Vagina (tissue), 2 donors: ENCODE measurements at places on chromosomes 7 and 10.

DNA sequence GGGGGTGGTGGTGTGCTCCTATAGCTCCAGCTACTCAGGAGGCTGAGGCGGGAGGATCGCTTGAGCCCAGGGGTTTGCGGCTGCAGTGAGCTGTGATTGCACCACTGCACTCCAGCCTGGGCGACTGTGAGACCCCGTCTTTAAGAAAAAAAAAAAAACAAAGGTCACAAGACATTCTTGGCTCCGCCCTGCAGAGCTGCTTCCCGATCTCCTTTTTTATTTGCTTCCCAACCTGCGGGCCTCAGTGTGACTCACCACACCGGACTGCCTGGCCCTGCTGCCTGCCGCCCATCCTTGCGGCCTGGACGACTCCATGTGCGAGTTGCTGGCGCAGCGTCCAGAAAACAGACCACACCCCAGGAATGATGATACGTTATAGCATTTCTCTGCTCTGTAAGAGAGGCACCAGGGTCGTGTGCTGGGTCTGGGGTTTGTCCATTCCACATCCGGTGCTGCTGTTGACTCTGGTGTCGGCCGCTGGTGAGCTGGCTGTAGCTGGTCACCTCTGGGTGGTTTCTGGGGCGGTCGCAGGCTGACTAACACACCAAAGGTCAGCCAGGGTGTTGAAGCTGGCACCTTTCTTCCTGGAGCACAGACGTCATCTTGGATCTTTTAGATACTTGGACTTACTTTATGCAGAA lies 123.6 kb downstream of the TCF7L2 start:
- no peak for DNase-seq

DNA sequence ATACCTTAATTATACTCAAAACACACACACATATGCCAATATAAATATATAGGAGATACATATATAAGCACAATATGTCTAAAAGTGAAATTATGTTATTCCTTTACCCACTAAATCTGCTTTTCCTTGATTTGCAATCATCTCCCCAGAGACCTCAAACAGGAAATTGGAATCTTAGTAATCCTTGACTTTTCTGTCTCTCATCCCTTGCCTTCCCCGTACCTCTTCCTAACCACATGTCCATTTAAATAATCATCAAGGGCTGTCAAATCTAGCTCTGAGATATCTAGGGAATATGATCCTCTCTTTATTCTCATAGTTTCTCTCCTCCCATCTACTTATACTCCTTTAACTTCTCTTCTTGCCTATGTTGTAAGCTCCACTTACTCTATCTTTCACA lies 336.6 kb downstream of the HGF start:
- DNase-seq, result no peak

DNA sequence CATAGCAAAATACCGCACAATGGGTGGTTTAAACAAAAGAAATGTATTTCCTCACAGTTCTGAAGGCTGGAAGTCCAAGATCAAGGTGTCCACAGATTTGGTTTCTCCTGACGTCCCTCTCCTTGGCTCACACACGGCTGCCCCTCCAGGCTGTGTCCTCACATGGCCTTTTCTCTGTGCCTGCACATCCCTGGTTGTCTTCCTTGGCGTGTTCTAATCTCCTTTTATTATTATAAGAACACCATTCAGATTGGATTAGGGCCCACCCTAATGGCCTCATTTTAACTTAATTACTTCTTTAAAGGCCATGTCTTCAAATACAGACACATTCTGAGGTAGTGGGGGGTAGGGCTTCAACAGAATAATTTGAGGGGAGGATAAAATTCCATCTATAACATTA lies 87.9 kb downstream of the FZD1 start:
- DNase-seq, result no peak

DNA sequence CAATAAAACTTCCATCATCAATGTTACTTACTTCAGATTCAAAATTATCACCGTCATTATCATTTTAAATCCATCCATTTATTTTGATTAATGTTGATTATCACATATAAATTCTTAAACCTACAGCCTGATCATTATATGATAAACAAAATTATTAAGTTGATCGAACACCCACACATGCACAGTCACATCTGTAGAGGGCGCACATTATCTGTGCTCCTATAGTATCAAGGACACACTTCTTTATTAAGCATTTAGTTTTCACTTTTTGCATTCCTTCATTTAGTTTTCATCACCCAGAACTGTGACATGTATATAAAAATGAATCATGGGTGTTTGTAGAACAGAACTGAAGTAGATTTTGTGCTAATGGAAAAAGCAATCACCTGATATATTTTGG lies 26.2 kb upstream of the ZNF716 start:
- no peak for DNase-seq

DNA sequence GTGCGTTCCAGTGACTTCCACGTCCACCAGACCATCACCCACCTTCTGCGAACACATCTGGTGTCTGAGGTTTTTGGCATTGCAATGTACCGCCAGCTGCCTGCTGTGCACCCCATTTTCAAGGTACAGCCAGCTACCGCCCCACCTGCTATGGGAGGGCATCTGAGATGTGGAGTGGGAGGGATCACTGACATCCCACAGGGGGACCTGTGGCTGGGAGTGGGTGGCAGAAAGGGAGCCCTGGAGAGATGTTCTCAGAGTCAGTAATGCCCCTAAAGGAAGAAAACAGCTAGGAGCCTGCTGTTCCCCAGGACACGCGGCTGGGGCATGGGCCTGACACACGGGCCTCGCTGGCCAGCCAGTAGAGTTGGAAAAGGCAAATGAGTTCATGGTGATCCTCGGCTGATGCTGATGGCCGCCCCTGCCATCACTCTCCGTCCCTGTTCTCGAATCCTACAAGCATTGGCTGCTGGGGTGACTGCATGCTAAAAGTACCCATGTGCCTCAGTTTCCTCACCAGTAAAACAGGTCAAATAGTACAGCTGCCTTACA lies 66.6 kb downstream of the ALOX5 start:
- no peak for DNase-seq

DNA sequence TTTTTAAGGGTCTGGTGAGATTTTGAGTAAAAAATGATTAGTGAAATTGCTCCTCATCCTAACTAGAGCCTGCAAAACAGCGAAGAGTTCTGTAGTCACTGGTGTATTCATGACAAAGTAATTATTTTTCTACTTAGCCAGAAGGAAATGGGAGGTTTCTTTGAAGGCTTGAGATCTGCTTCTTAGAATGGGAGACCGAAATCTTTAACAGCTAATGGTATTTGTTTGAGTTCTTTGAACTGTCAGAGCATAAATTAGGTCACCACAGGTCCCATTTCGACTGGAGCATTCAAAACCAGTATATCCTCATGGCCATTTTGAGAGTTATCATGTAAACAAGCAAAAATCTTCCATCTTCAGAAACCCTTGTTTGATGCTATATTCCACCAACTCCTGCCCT lies 77.1 kb upstream of the NME8 start:
- no peak for DNase-seq

DNA sequence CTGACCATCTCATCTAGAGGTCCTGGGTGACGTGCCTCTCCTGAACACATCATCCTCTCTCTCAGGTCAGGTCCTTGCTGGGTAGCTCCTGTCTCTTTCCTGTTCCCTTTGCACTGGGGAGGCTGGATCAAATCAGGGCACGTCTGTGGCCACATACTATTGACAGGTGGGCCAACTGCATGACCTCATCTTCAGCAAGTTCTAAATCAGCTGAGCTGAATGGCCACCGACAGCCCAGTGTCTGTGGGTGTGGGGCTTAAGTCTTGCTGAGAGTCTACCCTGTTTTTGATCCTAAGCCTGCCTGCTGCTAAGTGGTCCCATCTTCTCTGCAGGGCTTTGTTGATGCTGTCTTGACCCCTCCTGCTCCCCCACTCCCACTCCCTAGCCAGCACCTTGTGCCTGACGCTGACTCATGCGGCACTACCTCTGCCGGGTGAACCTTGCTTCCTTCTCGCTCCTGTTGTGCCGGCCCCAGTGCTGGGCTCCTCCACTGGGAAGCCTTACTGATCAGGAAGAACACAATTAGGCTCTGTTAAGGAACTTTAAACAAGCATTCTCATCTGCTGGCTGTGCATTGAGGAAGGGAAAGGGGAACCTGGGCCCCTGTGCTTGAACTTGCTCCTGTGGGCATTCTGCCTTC lies 440.4 kb downstream of the PLXNA4 start:
- no peak for DNase-seq

GRCh38 chr10:48671914-48672595 lies 12.6 kb upstream of the WDFY4 start:
- peak; percentile 62 for DNase-seq

- no peak for DNase-seq
Measured at GRCh38 chr7:74074770-74075169, 8.8 kb upstream of the LIMK1 start.

DNA sequence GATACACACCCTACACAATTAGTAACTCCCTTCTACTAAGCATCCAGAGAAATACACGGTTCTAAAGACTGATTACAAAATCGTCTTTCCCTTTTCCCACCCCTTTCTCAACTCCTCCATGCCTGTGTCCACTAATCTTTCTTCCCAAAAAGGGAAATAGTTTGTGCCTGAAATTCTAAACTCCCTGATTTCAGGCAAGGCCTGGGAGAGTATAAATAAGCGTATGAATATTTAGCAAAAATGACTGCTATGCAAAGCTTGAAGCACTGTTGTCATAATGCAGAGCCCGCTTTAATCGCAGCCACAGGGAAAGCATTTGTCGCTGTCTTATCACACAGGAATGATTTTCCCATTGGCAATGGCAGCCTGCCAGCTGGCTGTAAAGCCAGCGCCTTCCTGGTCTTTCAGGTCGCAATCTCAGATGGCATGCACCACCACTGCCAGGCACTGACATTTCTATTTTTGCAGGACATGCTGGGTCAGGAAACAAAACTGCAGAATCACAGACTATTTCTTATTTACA lies 142.9 kb upstream of the PCGF5 start:
- DNase-seq, result no peak

DNA sequence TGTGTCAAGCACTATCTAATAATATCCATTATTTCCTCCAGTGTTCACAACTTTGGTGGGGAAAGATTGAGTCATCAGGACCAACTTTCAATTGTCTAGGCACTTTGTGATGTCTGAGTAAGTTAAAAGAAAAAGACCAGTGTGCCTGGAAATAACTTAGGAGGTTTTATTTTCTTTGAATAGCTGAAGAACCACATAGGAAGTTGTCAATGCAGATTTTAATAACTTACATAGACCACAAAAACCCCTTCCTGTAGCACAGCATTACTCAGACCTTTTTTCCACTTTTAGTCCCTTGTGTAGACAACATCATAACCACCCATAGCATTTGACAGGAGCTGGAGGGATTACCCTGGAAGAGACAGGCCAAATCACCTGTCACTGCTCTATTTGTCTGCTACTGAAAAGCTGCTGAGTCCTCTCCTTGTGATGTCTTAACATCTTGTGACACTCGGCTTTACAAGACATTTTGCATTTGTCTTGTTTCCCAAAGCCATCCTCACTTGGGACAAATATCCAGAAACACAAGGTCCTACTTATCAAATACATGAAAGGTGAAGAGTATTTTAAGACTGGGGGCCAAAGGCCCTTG lies 241.5 kb upstream of the PTER start:
- no peak for DNase-seq

DNA sequence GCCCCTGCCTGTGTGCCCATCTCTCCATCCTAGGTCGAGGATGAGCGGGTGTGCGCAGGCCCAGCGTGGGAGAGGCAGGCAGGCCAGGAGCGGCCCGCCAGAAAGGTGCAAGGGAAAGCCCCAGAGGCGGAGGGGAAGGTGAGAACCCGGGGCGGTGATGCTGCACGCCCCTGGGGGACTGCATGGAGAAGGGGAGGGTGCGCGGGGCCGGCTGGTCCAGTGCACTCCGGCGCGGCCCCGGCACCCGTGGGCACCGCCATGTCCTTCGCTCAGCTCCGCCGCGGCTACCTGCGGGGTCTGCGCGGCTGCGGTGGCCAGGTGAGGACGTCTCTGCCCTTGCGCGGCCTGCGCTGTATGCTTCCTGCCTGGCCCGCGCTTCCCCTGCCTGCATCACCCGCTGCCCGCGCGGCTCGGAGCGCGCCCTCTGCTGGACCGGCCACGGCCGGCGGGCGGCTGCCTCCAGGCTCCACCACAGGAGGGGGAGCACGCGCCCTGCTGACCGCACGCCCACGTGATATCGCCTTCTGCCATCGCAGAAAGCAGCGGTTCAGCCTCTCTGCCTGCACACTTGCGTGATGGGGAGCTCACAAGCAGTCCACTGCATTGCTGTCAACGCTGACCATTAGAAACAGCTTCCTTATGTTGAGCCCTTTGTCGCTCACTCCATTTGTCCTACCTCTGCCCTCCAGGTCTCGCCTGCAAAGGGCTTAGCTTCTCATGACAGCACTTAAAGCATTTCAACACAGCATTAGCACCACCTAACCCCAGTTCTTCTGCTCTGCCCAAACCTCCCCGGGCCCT lies 73.9 kb downstream of the CXCL12 start:
- peak; percentile 91 for DNase-seq

DNA sequence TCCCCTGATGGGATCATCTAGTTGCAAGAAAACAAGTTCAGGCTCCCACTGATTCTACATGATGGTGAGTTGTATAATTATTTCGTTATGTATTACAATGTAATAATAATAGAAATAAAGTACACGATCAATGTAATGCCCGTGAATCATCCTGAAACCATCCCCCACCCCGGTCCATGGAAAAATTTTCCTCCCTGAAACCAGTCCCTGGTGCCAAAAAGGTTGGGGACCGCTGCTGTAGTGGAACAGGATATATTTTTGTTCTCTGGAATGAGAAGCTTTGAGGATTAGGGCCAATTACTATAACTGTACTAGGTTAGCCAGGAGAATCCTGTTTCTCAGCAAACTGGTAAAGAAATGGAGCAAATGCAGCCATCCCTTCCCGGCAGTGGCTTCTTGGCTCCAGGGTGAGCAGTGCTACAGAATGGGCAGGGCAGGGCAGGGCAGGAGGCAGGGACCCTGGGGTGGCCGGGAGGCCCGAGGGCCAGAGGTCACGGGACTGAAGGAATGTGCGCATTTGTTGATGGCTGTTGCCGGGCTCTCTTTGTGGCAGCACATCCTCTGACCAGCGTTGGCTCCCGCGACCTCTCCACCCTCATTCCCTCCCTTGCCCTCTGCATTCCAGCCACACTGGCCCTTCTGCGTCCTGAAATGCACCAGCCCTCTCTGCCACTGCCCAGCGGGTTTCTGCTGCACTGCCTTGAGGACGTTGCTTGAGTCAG lies 162.3 kb upstream of the NPS start:
- DNase-seq, result no peak
